Stimulated activated CD8-positive, alpha-beta memory T cell treated with anti-CD3 and anti-CD28 coated beads, Interleukin-2, amount 100 ng/mL, for 1 hour (primary cell): ENCODE measurements at places on chromosomes 6 and 20.

GRCh38 chr6:143966312-143966711 is 41.7 kb downstream of the PLAGL1 start:
- no peak for DNase-seq

GRCh38 chr6:152100183-152100618 is 292.7 kb downstream of the ESR1 start:
- DNase-seq, result no peak

DNA sequence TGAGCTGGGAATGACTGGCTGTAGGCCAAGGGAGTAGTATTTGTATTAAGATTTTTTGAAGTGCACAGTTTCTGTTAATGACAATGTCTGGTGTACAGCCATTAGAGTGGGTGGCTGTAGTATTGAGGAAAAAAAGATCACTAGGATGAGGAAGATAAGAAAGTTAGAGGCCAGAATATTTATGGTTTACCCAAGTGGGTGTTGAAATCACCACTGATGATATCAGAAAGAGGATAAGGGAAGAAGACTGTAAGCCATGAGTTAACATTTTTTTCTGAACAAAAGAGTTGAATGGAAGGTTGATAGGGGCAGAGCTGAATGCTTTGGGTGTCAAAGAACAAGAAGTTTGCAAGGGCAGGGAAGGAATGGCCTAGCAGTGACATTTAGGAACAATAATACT is 104.7 kb downstream of the PRDM13 start:
- DNase-seq, result no peak

DNA sequence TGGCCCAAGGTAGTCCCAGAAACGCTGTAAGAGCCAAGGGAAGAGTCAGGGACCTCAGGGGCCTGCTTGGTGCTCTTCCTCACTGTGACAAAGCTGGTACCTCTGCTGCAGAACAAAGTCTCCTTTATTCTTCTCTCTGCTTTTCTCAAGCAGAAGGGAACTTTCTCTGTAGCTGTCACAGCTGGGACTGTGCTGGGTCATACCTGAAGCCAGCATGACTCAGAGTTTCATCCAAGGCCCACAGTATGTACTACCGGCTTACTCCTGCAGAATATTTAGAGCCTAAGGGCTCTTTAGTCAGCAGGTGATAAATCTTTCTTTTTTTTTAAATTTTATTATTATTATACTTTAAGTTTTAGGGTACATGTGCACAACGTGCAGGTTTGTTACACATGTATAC is 183.2 kb downstream of the TINAG start:
- DNase-seq, result no peak

- DNase-seq, result no peak
These were observed 4.3 kb upstream of the PSORS1C2 start for GRCh38 chr6:31143148-31143547.

- no peak for DNase-seq
These were observed 136.0 kb downstream of the MTHFD1L start for GRCh38 chr6:151001387-151002056.

DNA sequence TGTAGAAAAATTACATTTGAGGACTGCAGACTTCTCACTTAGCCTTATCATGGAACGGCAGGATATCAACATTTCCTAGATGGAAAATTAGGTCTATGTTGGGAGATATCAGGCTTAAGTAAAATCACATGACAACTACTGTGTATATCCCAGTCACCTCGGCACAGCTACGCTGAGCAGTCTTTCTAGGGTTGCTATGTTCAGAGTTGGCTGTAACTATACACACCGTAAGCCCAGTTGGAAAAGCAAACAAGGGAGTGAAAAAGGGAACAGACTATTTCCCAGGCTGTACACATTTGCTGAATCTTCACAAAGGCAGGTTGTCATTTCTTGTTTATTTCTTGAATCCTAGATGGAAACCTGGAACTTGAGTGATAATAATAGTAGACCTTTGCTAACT is 80.7 kb upstream of the PTPRK start:
- DNase-seq, result no peak

DNA sequence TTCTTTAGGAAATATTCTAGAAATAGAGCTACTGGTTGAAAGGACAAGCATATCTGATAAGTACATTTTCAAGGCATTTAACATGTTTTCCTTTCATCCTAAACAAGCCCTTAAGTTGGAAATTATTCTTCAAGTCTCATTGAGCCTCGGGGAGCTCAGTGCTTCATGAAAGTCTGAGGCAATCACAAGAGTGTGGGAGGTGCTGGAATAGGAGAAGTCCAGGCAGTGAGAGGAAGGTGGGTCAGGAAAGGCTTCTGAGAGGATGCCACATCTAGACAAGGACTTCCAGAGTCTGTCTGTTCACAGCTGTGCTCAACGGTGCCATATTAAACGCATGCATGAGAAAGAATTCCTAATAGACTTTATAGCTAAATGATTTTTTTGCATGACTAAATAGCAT is 69.8 kb downstream of the CD83 start:
- DNase-seq, result no peak

DNA sequence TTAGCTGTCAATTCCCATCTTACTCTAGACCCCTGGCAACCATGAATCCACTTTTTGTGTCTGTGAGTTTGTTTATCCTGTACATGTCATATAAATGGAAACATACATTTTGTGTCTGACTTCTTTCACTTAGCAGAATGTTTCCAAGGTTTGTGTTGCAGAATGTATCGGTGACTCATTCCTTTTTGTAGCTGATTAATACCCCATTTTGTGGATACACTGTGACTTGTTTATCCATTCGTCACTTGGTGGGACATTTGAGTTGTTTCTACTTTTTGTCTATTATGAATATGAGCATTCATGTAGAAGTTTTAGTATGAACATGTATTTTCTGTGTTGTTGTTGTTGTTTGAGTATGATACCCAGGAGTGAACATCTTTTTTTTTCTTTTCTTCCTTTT is 21.4 kb downstream of the CDYL start:
- no peak for DNase-seq

DNA sequence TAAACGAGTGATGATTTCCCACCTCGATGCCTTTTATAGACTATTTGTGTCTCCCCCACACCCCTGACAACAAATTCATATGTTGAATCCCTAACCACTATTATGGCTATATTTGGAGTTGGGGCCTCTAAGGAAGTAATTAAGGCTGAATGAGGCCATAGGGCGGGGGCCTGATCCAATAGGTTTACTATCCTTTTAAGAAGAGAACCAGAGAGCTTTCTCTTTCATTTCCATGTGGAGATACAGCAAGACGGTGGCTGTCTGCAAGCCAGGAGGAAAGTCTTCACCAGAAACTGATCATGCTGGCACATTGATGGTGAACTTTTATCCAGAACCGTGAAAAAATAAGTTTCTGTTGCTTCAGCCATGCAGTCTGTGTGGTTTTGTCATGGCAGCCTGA is 38.9 kb upstream of the CLIC5 start:
- DNase-seq, result no peak

- no peak for DNase-seq
These were observed 75.4 kb upstream of the TMEM244 start for GRCh38 chr6:129936329-129937165.

DNA sequence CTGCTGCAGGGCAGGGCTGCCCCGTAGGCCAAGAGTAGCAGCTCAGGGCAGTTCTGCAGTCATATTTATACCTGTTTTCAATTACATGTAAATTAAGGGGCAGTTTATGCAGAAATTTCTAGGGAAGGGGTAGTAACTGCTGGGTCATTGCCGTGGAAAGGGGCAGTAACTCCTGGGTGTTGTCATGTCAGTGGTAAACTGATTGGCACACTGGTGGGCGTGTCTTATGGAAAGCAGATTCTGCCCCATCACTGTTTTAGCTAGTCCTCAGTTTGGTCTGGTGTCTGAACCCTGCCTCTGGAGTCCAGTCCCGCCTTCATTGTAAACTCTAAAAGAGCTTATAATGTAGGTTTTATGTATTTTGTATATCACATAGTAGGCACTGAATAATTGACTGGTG is 22.1 kb downstream of the MAP3K4 start:
- DNase-seq, result no peak

DNA sequence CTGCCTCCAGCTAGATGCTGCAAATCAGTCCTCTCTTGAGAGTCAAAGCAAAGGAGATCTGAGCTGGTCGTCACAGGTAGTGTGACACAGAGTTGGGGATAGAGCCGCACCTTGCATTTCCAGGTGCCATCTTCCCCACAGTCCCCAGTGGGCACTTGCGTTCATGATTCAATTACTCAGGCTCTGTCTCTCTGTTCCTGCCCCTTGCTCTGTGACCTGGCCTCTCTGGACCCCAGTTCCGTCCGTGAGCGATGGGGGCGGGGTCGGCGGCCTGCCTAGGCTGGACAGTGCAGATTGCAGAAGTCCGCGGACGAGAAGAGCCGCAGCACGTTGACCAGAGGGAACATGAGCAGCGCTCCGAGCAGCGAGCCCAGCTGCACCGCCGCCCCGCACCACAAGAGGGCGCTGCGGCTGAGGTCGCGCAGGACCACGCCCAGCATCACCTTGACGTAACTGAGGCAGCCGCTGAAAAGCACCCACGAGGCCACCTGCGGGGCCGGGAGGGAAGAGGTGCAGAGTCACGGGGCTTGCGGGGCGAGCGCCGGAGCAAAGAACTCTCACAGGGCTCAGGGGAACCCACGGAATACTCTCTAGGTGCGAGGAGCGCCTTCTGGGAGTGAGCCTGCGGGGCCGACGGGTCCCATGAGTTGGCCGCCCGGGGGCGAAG is 7.4 kb downstream of the SLC52A3 start:
- no peak for DNase-seq

DNA sequence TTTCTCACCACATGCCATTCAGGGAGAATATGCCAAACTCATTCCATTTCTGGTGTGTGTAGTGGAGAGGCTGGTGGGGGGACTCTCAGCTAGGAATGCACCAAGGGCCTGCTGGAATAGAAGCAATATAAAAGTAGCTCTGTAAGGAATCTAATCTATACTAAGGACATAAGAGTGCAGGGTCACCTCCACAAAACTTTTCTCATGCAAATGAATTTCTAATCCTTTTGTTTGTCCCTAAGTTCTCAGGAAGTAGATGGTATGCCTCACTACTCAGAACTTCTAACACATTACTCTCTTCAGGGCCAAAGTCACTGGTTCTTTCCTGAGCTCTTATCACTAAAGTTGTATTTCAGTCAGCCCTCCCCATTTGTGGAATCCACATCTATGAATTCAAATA is 427.2 kb downstream of the C6orf118 start:
- DNase-seq, result no peak

GRCh38 chr20:57650756-57651483 is 30.7 kb upstream of the ZBP1 start:
- no peak for DNase-seq

- no peak for DNase-seq
These were observed 513.4 kb upstream of the SLC35B3 start for GRCh38 chr6:8948733-8949132.

DNA sequence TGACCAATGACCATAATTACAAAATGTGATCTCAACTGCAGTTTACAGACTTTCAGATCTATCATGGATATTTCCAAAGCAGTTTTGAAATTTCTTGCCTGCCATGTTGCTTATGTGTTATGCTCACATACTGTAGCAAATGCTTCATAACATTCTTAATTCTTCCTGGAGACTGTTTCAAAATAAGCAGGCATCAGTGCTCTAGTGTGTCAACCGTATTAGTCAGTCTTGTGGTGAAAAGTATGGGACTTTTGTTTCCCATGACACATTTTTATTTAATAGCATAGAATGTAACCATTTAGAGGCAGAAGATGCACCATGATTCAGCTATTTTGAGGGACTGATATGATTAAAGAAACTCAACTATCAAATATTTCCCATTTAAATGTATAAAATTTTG is 1.7 kb downstream of the POPDC3 start:
- DNase-seq, result no peak

GRCh38 chr6:7532821-7533220 is 8.7 kb upstream of the DSP start:
- DNase-seq, result no peak

GRCh38 chr6:159008656-159009288 is 8.8 kb upstream of the RSPH3 start:
- DNase-seq, result no peak

DNA sequence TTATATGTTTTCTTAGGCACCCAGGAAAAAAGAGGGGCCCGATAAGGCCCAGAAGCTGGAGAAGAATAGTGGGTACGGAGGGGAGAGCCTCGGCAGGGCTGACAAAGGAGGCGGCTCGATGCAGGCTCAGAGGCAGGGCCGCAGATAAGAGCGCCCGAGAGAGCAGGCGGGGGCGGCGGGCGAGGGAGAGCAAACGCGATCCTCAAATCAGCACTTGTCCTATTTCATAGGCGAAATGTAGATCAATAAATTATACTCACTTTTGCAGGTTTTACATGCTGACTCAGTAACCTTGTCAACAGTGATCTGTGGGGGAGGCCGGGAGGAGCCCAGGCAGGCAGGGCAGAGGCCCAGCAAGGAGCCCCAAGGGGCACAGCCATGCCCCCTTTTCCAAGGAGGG is 42.6 kb downstream of the GRM4 start:
- DNase-seq, result no peak

DNA sequence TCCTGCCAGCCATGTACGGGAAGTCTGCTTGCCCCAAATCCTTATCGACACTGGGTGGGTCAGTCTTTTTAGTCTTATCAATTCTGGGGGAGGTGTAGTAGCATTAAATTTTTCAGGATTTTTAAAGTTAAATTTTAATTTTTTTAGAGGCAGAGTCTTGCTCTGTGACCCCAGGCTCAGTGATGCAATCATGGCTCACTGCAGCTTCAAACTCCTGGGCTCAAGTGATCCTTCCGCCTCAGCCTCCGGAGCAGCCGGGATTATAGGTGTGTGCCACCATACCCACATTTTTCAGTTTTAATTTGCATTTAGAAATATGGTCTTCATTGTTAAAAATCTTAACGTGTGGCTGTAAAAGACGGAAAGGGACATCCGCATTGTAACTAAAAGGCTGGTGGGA is 51.9 kb downstream of the BANF2 start:
- no peak for DNase-seq

- no peak for DNase-seq
These were observed 10.7 kb upstream of the MUC21 start for GRCh38 chr6:30972816-30973215.

GRCh38 chr20:20085071-20085470 is 32.7 kb downstream of the CFAP61 start:
- no peak for DNase-seq

DNA sequence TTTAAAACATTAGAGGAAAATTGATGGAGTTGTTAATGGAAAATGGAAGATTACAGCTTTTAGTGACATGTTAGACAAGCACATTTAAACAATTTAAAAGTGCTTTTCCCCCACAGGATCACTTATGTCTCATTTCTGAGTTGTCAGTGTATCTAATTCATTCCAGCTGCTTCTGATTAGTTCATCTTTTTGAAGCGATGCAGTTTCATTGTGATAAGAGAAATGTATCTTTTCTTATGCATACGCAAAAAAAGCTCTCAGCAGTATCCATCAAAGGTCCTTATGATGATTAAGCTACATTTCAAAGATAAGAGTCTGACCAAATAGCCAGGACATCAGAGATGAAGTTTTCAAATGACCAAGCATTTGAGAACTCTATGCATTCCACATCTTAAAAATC is 572.6 kb upstream of the SYNCRIP start:
- no peak for DNase-seq

DNA sequence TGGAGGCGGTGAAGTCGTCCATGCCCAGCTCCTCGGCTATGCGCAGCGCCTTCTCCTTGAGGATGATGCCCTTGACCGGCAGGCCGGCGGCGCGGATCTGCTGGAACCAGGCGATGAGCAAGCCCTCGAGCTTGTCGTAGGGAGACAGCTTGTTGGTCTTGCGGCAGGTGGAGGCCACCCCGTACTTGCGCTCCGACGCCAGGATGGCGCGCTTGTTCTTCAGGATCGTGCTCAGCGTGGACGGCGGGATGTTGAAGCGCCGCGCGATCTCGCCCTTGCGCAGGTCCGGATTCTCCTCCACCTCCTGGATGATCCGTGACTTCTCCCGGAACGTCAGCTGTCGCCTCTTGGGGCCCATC is 435 bp downstream of the CENPB start:
- DNase-seq, result no peak

GRCh38 chr20:51470907-51471411 is 71.6 kb downstream of the NFATC2 start:
- no peak for DNase-seq
